A549 treated with DMSO at 1 μM for 4 hours (cell line): ENCODE measurements at places on chromosomes 3 and 15. TPM values are rescaled to one million over a fixed set of nuclear protein-coding genes. Genes with fewer than 3 reads are reported as not detected.

SERINC4 gene
- total RNA-seq, result 0.06 to 0.23 TPM (median 0.12 TPM) in 4 of 5 replicates, not detected in the other

CNTN3 gene
- total RNA-seq, result not detected in 5 replicates

TCF12 gene
- 32.9 to 51.2 TPM (median 50.3 TPM) in 5 replicates for total RNA-seq

OSBPL10 gene
- 11.4 to 18.3 TPM (median 15.9 TPM) in 5 replicates for total RNA-seq
